A549 treated with ZK216348 at 1 μM for 4 hours (cell line): ENCODE measurements at places on chromosomes 11 and 22. TPM values are rescaled to one million over a fixed set of nuclear protein-coding genes. Genes with fewer than 3 reads are reported as not detected.

Gene TP53AIP1
- total RNA-seq = 0.15 TPM in 1 of 5 replicates, not detected in the others

Gene HSPB2
- not detected in 5 replicates for total RNA-seq

Gene TIMM10
- 147 to 188 TPM (median 152 TPM) in 5 replicates for total RNA-seq

Gene MUC5AC
- total RNA-seq = 0.79 to 3.9 TPM (median 2.7 TPM) in 5 replicates

Gene TEAD1
- total RNA-seq = 37.9 to 82.5 TPM (median 64.4 TPM) in 5 replicates

Gene APOL2
- 43.6 to 65.9 TPM (median 46.2 TPM) in 5 replicates for total RNA-seq

Gene CADM1
- total RNA-seq = 21.0 to 29.0 TPM (median 24.9 TPM) in 5 replicates

Gene C1QTNF5
- not detected in 5 replicates for total RNA-seq

Gene TECTA
- total RNA-seq = 0.04 TPM in 2 of 5 replicates, not detected in the others

Gene F2
- 2.0 to 3.0 TPM (median 2.4 TPM) in 5 replicates for total RNA-seq

Gene FXYD6
- total RNA-seq = 0.20 to 0.53 TPM (median 0.31 TPM) in 5 replicates

Gene CYP2D6
- total RNA-seq = 0.40 to 0.54 TPM (median 0.50 TPM) in 5 replicates

Gene AIFM3
- total RNA-seq = 1.9 to 5.0 TPM (median 3.7 TPM) in 5 replicates

Gene MFRP
- not detected in 5 replicates for total RNA-seq

Gene CDC42EP1
- total RNA-seq = 16.8 to 37.2 TPM (median 34.9 TPM) in 5 replicates

Gene FOSL1
- 132 to 214 TPM (median 155 TPM) in 5 replicates for total RNA-seq

Gene TPBGL
- 0.15 to 0.36 TPM (median 0.28 TPM) in 5 replicates for total RNA-seq

Gene PLAAT5
- total RNA-seq = not detected in 5 replicates

Gene KDM4E
- total RNA-seq = not detected in 5 replicates
